Naive thymus-derived CD4-positive, alpha-beta T cell (primary cell): ENCODE measurements at places on chromosomes 12 and 14. TPM values are rescaled to one million over a fixed set of nuclear protein-coding genes. Genes with fewer than 3 reads are reported as not detected.

HAL gene
- polyA plus RNA-seq: not detected

GRCh38 chr14:89014569-89014850, 190.1 kb downstream of the TTC8 start:
- no peak for DNase-seq

DNA sequence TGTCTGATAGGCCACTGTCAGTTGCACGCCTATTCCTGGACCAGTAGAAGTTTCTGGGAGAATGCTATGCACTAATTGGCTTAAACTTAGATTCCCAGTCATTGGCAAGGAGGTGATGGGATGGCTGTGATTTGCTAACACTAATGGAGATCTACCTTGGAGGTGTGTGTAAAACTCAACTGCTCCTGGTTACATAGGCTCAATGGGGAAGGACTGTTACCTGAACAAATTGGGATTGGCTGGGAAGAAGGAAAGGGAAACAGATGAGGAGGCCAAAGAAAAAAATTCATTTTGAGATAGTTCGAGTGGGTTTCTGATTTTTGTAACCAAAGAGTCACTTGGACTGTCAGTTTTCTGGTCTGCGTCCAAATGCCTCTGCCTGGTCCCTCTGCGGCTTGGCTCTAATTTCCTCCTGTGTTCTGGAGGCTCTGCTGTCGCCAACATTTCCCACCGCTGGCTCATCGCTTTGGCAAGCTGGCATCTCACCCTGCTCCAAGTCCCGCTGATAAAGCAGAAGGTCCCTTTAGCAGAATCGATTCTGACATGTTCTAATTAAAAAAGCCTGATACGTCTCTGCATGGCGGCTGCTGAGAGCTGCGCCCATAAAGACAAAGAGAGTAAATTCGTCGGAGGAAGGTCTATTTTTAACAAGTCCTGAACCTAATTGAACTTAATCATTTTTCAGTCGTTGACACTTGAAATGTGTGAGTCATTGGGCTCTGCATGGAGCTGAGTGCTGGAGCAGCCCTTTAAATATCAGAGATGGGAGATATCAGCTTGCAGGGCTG, 2.0 kb upstream of the CCDC63 start:
- no peak for DNase-seq

DNA sequence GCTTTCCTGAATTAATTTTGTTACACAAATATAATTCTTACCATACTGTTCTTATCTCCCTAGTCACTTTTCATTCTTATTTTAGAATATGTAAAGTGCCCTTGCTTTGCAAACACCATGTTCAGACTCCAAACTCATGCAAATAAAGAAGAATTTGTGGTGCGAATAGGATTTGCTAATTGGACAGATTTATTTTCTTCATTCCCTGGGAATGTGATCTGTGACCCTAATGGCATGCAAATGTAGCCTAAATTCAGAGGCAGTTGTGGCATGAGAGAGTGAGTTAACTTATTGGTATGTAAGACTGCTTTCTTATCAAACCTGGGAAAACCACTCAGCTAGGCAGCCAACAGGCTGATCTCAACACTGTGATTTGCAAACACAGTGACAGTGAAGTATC, 10.0 kb downstream of the CAPZA3 start:
- no peak for DNase-seq

DNA sequence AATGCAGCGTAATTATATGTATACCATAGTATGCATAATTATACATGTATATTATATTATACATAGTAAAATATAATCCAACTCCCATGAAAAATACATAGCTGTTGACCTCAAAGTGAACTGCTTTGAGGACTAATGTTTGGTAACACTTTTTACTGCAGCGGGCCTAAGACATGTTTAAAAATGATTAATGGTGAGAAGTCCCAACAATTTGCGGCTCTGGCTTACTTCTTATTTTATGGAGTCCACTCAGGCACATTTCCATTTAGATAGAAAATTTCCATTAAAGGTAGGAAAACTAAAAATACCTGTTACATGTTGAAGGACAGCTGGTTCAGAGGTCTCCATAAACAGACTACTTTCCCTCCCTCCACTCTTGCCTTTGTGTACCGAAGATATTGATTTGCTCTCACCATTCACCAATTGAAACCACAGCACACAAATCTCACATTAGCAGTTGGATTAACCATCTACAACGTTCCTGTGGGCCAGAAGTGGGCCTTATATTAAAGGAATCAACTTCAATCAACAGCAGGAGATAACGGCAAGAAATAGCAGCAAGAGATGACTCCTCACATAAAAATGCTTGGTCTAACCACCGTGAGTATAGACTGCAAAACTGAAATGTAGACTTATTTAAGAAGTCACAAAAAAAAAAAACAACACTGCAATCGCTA, 14.1 kb upstream of the NT5DC3 start:
- no peak for DNase-seq

GRCh38 chr12:6641131-6641530, 5.4 kb upstream of the LPAR5 start:
- no peak for DNase-seq

DNA sequence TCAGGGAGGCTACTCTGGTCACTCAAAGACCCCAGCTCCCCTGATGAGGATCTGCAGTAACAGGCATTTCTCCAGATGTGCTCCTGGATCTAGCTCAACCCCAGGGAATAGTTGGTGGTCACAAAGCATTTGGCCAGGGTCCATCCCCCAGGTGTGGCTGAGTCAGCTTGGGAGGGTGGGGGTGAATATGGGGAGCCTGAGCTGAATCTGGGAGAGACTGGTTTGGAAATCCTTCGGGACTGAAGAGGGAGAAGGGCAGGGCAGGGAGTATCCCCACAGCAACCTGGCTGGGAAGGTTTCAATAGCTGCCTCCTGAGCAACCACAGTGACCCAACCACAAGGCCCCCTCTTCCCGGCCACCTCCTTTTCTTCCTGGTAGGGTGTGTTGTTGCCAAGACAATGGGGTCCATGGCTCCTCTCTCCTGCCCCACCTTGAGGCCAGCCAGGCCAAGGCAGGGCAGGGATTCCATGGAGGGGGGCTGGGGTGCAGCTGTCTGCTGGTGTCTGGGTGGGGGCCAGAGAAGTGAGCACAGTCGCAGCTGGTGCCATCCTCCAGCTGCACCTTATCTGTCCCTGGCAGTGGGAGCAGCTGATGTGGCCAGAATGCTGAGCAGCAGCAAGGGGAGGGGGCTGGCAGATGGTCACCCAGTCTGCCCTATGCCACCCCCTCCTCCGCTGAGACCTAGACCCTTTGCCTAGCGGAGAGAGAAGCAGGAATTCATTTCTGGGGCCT, 5.5 kb downstream of the ASIC1 start:
- DNase-seq: no peak

- peak; percentile 34 for DNase-seq
Observed at GRCh38 chr12:108821407-108822397, 35.7 kb downstream of the SSH1 start.
